ENCODE measurements at places on chromosomes 4 and X. TPM values are rescaled to one million over a fixed set of nuclear protein-coding genes. Genes with fewer than 3 reads are reported as not detected.
A peak's percentile ranks its signal among the peaks of the same experiment; 100 is the strongest.

ABCD1 gene
- total RNA-seq: 16.0 TPM

DNA sequence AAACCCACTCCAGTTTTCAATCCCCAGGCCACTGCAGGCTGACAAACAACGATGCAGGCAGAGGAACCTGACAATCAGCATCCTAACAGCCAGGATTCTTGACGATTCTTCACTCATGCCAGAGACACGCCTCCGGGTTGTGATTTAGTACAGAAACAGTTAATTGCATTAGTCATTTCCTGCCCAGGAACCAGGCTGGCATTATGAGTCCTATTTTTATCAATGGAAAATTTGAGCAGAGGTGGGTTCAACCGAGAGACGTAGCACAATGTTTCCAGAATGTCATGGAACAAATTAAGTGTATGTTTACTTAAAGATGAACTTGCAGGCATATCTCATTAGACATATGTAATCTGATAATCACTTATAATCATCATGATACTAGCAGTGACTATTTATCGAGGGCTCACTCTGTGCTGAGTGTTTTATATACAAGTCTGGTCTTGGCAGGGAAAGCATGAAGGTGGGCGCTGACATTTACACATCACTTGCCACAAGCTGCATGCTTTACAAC lies 159.7 kb downstream of the NSUN7 start:
- no peak overlapping the region for H3K27ac ChIP-seq
- H3K4me3 ChIP-seq: no peak overlapping the region
- H3K27me3 ChIP-seq: no peaks in the 10 kb centered on the region
- H3K4me1 ChIP-seq: peaks cover 22% of the 10 kb centered on the region

- H3K4me1 ChIP-seq: peaks cover 29% of the 10 kb centered on the region
- DNase-seq: peak; percentile 24
- H3K27ac ChIP-seq: peak overlapping the region; percentile 93
- H3K36me3 ChIP-seq: no peaks in the 10 kb centered on the region
- H3K27me3 ChIP-seq: no peaks in the 10 kb centered on the region
Measured at GRCh38 chr4:17232566-17233253, 279.2 kb downstream of the QDPR start.

DNA sequence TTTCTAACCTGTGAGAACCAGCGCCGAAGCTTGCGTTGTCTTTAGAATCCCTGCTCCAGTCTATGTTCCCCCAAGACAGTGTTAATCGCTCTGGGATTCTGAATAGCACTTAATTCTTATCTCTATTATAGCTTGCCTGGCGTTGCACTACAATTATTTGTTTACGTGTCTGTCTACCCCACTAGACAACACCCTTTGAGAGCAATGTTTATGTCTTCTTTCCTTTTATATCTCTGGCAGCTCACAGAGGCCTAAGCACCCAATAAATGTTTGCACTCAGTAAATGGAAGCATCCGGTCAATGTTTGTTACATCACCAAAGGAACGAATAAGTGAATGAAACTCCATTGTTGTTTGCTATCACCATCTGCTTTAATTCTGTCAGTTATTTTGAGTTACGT lies 4.8 kb upstream of the NHS start:
- no peaks in the 10 kb centered on the region for H3K36me3 ChIP-seq
- H3K27ac ChIP-seq: no peak overlapping the region

GRCh38 chr4:165027762-165028402 lies 3.9 kb upstream of the TRIM60 start:
- DNase-seq: no peak
- no peak overlapping the region for H3K4me3 ChIP-seq
- H3K27me3 ChIP-seq: no peaks in the 10 kb centered on the region
- no peak overlapping the region for H3K27ac ChIP-seq
- no peaks in the 10 kb centered on the region for H3K36me3 ChIP-seq

DNA sequence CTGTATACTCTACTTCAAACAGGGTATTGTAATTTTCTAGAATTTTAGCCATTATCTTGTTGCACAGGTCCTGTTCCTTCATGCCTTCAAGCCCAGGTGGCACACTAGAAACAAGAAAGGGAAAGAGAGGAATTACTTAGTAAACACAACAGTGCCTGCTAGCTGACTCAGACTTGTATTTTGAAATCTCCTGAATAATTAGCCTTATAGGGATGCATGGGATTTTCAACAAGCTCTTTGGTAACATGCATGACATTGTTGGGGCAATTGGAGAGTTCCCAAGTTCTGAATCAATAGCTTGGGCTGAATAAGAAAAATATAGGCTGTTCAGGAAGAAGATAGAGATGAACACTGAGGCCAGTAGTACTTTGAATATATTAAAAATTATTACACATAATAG lies 118.8 kb downstream of the FAM13A start:
- no peaks in the 10 kb centered on the region for H3K4me1 ChIP-seq
- no peak overlapping the region for H3K4me3 ChIP-seq
- no peak for DNase-seq
- H3K27me3 ChIP-seq: no peaks in the 10 kb centered on the region
- no peaks in the 10 kb centered on the region for H3K36me3 ChIP-seq
